ENCODE measurements at places on chromosomes 1 and 21. TPM values are rescaled to one million over a fixed set of nuclear protein-coding genes. Genes with fewer than 3 reads are reported as not detected.
A peak's percentile ranks its signal among the peaks of the same experiment; 100 is the strongest.

The HORMAD1 gene
- not detected for total RNA-seq

GRCh38 chr1:184289825-184290550 is 96.8 kb upstream of the C1orf21 start:
- peak; percentile 47 for DNase-seq

The HSPA6 gene
- total RNA-seq, result 0.33 TPM

- DNase-seq, result no peak
Observed at GRCh38 chr1:201660931-201661822, 122.2 kb downstream of the NAV1 start.

GRCh38 chr1:110426854-110427253 is 19.4 kb upstream of the LAMTOR5 start:
- no peak for DNase-seq

All from mammary epithelial cell (primary cell).